ENCODE measurements at places on chromosomes 12 and 14.

- no peak for DNase-seq
Observed at GRCh38 chr12:79557690-79558315, 133.0 kb downstream of the PAWR start.

- peak; percentile 12 for DNase-seq
Observed at GRCh38 chr12:13233830-13234641, 37.5 kb downstream of the EMP1 start.

- DNase-seq = no peak
Observed at GRCh38 chr12:119578112-119578511, 15.5 kb upstream of the TMEM233 start.

GRCh38 chr12:116852303-116852702 is 28.9 kb downstream of the HRK start:
- no peak for DNase-seq

- no peak for DNase-seq
Observed at GRCh38 chr14:61747342-61747741, 14.9 kb upstream of the SNAPC1 start.

- DNase-seq = no peak
Observed at GRCh38 chr14:35196571-35196970, 74.2 kb downstream of the PRORP start.

GRCh38 chr14:72888636-72889201 is 5.2 kb downstream of the DPF3 start:
- DNase-seq = no peak

DNA sequence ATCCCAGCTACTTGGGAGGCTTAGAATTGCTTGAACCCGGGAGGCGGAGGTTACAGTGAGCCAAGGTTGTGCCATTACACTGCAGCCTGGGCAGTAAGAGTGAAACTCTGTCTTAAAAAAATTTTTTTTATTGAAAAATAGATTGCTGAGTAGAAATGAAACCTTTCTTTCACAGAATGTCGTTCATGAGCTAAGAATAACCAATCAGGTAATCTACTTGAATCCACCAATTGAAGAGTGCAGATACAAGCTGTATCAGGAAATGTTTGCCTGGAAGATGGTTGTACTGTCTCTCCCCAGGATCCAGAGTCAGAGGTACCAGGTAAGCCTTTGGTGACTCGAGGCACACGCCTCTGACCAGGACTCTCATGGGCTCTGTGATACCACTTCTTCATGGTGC is 27.0 kb downstream of the DYNC1H1 start:
- no peak for DNase-seq

GRCh38 chr14:83269583-83269982 is 1735.9 kb upstream of the SEL1L start:
- DNase-seq = no peak

- no peak for DNase-seq
Observed at GRCh38 chr12:31803306-31804184, 74.7 kb upstream of the AMN1 start.

DNA sequence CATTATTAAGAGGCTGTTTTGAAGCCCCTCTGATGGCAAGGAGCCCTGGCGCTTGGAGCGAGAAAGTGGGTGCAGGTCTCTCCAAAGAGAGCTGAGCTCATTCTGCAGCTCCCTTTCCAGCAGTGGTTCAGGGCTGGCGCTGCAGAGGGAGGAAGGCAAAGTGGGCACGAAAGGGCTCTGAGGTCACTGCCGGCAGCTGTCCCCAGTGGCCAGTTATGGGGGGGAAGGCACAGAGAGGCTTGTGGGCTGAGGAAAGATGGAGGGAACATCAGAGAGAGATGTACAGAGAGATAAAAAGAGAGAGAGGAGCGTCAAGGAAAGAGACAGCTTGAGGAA is 75.2 kb upstream of the TBX5 start:
- DNase-seq = no peak

GRCh38 chr12:92056290-92056689 is 89.4 kb downstream of the BTG1 start:
- no peak for DNase-seq

DNA sequence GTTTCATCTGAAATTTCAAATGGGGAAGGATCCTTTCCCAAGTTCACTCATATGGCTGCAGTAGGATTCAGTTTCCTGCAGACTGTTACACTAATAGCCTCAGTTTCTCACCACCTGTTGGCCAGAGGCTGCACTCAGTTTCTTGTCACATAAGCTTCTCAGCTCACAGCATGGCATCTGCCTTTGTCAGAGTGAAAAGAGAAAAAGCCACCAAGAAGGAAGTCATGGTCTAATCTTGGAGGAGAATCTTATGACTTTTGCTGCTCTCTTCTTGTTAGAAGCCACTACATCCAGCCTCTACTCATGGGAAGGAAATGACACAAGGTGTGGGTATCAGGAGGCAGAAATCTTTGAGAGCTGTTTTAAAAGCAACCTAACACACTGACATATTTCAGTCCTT is 39.4 kb upstream of the BTG1 start:
- DNase-seq = no peak

- DNase-seq = no peak
Observed at GRCh38 chr14:62126879-62127478, 364.8 kb downstream of the SNAPC1 start.

DNA sequence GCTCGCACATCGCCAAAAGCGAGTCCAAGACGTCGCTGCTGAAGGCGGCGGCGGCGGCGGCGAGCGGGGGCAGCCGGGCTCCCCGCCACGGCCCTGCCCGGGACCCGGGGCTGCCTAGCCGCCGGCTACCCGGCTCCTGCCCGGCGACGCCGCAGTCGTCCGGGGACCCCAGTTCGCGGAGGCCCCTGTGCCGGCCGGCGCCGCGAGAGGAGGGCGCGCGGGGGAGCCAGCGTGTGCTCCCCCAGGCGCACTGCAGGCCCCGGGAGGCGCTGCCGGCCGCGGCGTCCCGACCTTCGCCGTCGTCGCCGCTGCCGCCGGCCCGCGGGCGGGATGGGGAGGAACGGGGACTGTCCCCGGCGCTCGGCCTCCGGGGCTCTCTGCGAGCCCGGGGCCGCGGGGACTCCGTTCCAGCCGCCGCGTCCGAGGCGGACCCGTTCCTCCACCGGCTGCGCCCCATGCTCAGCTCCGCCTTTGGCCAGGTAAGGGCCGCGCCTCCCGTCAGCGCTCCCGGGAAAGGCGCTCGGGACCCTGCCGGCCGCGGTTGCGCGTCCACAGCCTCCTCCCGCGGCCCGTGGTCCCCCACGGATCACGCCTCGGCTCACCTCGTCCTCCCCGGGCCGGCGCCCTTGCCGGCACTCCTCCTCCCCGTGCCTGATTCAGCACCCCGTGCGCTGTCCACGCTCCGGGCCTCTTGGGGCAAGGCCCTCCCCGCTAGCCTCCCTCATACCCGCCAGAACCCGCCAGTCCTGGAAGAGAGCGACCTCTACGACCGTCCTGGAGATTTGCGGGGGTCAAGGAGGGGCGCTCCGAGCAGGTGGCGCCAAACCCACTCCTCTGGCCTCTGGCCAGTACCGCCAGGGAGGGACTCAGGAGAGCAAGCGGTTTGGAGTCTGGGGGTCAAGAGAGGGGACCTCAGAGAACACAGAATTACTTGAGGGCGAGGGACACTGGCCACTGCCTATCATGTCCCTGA is 721 bp downstream of the CABP1 start:
- DNase-seq = no peak

GRCh38 chr14:56075301-56075700 is 42.9 kb upstream of the PELI2 start:
- no peak for DNase-seq

DNA sequence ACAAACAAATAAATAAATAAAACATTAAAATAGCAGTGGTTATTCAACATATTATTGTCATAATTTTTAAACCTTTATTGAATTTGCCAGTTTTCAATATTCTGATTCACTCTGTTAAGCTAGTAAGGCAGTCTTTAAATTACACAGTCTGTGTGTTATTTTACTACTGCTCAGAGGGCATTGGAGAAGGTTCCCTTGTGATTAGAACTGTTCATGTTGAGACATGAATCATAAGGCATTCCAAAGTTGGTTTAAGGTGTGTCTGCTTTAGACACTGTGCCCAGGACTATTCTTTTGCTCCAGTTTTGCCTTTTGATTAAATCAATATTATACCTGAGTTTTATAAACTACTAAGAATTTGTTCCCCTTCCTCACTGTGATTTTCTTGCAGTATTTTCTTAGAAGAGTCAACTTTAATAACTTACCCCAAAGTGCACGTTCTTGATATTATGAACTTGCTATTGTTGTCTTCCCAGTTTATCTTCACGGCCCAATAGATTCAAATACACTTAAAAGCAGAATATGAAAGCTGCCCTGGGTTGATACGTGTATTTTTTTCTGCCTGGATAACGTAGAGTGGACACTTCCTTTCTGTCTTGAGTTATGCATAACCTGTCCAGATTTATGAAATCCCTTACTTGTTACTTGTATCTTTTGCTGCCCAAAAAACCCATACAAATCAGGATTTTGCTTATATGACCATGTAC is 105.3 kb upstream of the BCAT1 start:
- DNase-seq = no peak

DNA sequence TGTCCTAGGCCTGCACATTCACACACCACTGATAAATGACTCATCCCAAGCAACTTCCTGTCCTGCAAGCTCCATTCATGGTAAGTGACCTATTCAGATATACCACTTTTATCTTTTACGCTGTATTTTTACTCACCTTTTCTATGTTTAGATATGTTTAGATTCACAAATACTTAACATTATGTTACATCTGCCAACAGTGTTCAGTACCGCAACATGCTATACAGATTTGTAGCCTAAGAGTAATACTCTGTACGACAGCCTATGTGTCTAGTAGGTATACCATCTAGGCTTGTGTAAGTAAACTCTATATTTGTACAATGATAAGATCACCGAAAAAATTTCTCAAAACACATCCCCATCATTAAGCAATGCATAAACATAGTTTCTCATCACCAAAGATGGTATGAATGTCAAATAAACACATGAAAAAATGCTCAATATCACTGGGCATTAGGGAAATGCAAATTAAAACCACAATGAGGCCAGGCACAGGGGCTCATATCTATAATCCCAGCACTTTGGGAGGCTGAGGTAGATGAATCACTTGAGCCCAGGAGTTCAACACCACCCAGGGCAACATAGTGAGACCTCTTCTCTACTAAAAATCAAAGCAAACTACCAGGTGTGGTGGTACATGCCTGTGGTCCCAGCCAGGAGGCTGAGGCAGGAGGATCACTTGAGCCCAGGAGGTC is 20.7 kb downstream of the ATXN2 start:
- DNase-seq = no peak

DNA sequence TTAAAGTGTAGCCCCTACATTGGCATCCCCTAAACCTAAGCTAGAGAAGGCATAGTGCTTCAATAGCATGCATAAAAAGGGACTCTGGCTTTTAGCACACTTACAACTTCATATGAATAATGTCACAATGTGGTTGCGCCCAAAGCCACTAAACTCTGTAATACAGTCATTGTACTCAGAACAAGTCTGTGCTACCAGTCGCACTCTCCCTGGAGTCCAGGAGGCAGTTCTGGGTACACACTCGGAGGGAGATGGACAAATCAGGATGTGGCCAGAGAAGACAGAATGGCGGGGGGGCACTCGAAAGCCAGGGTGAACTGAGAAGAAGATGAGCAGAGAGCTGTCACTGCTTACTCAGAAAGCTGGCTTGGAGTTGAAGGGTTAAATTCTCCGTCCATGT is 10.6 kb downstream of the SAMD4A start:
- no peak for DNase-seq

GRCh38 chr12:58347691-58348090 is 406.3 kb downstream of the ATP23 start:
- no peak for DNase-seq

DNA sequence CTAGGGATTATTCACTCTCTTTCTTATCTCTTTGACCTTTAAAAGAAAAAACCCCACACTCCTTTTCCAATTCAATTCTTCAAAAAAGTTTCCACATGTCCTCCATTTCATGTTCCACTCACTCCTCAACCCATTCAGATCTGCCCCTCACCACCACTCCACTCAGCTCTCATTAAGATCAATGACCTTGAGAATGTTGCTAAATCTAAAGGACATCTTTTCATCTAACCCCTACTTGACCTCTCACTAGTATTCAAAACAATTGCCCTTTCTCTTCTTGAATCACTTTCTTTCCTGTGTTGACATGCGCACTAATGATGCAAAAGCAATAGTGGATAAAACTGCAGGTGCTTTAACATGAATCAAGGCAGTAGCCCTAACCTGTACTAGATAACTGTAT is 9.9 kb downstream of the HECTD1 start:
- no peak for DNase-seq

DNA sequence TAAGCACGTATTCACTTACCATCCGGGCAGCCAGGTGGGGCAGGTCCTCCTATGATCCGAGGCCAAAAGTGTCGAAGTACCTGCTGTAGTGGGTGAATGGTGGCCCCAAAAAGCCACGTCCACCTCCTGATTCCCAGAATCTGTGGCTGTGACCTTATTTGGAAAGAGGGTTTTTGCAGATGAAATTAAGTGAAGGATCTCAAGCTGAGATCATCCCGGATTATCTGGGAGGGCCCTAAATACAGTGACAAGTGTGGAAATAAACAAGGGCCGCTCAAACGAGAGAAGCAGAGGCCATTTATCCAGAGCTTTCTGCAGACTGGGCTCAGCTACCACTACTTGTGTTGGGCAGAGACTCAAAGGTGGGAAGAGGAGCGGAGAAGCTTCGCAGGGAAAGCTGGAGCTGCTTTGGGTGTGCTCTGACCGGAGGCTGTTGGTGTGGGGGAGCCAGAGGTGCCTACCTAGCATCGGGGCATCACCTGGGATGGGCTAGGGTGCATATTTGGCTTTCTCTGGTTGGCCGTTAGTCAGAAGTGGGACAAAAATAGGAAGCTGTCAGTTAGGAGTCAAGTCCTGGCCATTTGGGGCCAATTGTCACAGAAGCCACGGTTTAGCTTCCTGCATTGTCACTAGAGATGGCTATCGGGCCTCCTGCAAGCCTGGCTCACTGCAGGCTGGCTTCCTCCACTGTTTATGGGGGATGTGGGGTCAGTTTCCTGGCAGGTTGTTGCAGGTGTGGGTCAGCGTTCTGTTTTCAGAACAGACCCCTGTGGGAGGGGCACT is 27.8 kb upstream of the DLK1 start:
- DNase-seq = no peak

DNA sequence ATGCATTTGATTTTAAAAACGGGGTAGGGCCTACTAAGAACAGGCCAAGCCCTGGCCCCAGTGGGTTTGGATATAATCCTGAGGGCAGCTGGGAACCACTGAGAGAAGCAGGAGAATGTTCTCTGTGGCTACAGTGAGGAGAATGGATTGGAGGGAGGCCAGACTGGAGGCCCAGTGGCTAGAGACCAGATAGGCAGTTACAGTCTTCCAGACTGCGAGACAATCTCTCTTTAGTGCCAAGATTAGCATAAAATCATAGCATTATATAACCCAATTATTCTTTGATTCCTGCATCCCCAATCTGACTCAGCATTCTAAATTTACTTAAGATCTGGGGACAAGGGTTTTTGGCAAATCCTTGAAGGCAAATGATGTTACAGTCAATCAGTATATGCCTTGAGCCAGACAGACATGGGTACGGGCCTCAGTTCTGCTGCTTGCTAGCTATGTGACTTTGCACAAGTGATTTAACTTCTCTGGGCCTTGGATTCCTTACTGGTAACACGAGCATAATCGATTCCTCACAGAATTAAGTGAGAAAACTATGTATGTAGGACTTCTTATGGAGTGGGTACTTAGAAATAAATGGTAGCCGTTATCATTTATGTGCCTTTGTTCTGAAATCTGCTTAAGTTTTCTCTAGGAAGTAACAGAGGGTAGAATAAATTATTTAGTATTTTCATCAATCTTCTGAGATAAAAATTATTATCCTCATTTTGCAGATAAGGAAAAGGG is 18.3 kb downstream of the NINJ2 start:
- DNase-seq = no peak
